ENCODE measurements at places on chromosomes 2 and 18.

- no peak for DNase-seq
Observed at GRCh38 chr2:100125626-100126025, 16.8 kb downstream of the AFF3 start.

DNA sequence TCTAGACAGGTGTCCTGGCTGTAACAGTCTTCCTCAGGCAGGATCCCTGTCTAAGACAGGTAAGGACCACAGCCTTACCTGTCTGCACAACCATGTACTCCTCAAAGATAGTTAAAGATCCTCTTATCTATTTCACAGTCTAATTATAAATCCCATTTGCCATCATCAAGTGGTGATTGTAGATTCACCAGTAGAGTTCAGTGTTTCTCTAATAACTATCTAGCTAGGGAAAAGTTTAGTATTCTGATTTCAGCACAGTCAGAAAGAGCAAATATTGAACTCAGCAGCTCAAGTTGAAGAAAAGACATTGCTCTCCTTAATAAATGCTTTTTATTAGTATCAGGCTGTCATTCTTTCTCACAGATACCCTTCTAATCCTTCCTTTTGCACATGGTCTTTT lies 1305.5 kb upstream of the NXPH2 start:
- DNase-seq: no peak

- DNase-seq: no peak
Observed at GRCh38 chr18:51235009-51235789, 37.7 kb upstream of the MEX3C start.

DNA sequence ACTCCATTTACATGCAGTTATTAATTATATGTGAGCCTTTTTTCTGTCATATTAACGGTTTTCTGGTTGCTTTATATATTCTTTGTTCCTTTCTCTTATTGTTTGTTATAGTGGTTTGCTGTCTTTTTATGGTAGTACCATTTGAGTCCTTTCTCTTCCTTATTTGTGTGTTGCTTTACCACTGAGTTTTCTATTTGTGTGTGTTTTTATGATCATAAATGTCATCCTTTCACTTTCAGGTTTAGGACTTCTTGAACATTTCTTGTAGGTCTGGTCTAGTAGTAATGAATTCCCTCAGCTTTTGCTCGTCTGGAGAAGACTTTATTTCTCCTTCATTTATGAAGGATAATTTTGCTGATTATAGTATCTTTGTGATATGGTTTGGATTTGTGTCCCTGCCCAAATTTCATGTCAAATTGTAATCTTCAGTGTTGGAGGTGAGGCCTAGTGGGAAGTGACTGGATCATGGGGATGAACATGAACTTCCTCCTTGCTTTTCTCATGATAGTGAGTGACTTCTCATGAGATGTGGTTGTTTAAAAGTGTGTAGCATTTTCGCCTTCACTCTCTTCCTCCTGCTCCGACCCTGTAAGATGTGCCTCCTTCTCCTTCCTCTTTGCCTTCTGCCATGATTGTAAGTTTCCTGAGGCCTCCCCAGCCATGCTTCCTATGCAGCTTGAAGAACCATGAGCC lies 11.5 kb downstream of the GCC2 start:
- DNase-seq: no peak

DNA sequence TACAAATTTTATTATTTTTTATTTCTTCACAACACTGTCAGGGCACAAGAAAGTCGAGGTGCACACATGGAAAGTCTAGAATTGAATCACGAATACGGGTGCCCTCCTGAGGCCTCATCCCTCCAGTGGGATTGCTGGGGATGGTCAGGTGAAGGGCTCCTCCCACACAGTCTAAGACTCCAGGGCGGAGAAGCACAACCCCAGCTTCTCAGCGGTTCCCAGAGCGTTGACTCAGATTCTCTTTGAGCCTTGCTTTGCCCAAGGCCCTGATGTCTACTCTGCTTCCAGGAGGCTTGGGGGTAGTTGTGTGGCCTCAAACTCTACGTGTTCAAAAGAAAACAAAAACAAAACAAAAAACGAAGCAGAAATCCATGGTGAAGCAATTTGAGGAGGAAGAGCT lies 108.4 kb downstream of the LYPD6B start:
- no peak for DNase-seq

- no peak for DNase-seq
Observed at GRCh38 chr18:59954755-59955156, 55.0 kb downstream of the PMAIP1 start.

DNA sequence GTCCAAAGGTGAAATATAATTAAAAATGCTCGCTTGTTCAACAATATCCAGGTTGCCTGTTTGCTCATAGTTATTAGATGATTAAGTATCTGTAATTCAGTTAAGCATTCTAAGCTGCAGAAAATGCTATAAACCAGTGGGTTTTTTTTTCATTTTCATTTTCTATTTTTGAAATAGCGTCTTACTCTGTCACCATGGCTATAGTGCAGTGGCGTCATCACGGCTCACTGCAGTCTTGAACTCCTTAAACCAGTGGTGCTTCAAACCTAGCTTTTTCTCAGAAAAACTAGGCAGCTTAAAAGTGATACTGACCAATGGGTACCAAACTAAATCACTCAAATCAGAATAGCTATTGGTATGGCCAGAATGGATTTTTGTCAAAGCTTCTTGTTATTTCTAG lies 925.2 kb downstream of the TSN start:
- no peak for DNase-seq

DNA sequence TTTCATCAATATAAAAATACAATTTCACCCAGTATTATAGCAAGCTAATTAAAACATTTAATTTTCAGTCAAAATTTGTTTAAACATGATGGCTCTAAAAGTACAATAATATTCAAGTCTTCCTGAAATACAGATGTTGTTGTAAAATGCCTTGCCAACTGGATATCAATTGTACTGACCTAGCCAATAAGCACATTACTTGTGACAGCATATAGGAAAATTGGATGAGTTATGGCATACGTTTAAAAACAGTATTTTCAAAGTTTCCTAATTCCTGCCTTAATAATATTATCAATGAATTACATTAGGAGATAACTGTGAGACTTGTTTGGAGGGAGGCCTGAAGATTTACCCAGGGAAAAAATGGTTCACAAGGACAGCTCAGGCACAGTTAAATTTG lies 336.9 kb upstream of the CDH20 start:
- no peak for DNase-seq

DNA sequence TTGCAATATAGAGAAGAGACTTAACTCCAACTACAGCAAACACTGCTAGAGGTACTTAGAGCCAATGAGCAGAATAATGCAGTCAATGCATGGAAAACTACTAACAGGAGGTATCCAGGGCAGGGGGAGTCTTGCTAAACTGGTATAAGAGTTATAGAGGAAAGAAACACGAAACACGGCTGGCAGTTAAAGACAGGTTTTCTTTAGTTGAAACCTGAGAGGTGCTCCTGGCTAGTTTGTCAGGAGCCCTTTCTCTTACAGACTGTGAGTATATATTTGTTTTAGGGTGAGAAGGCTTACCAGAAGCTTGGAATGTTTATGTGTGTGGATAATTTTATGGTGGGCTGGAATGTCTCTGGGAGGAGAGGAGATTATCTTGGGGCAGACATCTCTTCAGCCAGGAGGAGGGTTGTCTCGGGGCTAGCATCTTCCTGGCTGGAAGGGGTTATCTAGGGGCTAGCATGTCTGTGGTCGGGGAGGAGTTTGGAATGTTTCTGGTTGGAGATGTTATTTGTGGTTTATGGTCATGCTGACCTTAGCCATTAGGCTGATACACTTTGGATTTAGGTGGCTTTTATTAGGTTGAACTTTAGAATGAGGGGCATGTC lies 1048.8 kb downstream of the DPP10 start:
- no peak for DNase-seq

- DNase-seq: no peak
Observed at GRCh38 chr2:27980242-27980641, 89.7 kb downstream of the BABAM2 start.

DNA sequence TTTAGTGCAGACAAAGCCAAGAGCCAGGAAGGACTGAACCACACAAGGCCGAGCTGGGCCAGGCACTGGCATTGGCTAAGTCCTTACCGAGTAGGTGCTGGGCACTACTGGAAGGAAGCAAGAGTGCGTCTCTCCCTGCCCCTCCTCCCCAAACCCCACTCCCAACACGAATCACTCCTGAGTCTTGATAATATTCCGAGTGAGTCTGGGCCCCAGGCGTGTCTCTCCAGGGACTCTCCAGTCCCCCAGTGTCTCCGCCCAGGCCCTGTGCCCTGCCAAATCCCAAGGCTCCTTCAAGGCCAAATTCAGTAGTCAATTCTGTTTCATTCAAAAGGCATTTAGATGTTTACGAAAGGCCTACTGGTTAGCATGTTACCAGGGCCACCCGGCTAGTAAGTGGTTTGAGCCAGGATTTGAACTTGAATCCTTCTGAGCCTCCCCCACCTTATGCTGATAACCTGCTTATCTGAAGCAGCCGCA lies 82.8 kb downstream of the GLI2 start:
- DNase-seq: no peak

- DNase-seq: no peak
Observed at GRCh38 chr2:221095356-221095755, 476.7 kb downstream of the EPHA4 start.

DNA sequence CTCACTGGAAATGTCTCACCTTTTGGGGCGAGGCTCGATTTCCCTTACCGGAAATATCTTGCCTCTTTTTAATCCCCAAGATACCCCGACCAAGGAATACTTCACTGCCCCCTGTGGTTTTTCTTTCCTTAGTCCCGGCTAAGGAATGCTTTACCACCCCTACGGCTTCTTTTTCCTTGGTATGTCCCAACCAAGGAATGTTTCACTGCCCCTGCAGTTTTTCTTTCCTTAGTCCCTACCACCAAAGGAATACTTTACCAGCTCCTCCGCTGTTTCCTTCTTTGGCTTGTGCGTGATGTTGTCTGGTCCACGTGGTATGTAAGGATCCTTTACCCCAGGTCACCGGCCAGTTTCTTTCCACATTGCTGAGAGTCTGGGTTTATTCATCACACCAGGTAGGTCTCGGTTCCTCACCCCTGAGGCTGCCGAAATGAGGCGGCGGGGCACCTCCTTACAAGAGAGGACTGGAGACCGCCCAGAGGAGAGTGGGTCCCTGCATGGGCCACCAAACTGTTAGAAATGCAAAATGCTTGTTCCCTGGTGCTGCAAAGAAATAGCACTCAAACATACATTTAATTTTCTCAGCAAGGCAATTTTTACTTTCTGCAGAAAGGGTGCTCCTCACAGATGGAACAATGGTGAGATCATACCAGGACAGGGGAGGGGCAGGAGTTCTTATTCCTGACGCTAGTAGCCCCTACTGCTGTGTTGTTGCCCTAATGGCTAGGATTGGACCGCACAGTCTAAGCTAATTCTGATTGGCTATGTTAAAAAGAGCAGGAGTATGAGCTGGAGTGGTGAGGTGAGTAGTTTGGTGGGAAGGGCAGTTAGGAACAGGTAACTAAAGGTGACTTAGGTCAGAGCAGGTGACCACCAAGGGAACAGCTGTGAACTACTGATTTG lies 33.4 kb upstream of the CLASP1 start:
- DNase-seq: no peak

- DNase-seq: no peak
Observed at GRCh38 chr2:120243211-120243610, 9.4 kb upstream of the RALB start.

DNA sequence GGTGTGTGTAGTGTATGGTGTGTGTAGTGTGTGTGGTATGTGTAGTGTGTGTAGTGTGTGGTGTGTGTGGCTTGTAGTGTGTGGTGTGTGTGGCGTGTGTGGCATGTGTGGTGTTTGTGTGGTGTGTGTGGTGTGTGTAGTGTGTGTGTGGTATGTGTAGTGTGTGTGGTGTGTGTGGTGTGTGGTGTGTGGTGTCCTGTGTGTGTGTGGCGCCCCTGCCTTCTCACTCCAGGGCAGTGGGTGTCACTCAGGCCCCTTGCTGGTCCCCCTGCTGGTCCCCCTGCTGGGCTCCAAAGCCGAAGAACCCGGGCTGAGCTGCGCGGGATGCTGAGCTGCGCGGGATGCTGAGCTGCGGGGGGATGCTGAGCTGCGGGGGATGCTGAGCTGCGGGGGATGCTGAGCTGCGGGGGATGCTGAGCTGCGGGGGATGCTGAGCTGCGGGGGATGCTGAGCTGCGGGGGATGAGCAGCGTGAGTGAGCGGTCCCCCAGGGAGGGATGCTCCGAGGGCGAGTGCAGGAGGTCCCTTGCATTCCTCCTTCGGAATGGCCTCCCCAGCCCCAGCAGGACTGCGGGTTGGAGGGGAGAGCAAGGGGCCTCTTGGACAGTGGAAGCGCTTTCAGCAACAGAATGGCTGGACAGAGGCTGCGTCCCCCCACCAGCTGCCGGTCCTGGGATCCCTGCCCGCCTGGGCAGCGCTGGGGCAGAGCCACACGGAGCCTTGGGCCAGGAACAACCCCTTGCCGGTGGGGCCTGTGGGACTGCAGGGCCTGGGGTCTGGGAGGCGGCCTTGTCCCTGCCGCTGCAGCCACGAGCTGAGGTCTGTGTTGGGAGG lies 3.4 kb upstream of the RTP5 start:
- no peak for DNase-seq

GRCh38 chr2:67057901-67058703 lies 339.0 kb upstream of the ETAA1 start:
- DNase-seq: no peak

- DNase-seq: peak; percentile 36
Observed at GRCh38 chr18:49521216-49521835, 34.3 kb upstream of the C18orf32 start.

GRCh38 chr2:127187831-127188230 lies 32.3 kb downstream of the CYP27C1 start:
- no peak for DNase-seq

- DNase-seq: no peak
Observed at GRCh38 chr2:4219571-4219970, 516.2 kb downstream of the DCDC2C start.

GRCh38 chr2:170113168-170113894 lies 64.6 kb upstream of the MYO3B start:
- DNase-seq: no peak

DNA sequence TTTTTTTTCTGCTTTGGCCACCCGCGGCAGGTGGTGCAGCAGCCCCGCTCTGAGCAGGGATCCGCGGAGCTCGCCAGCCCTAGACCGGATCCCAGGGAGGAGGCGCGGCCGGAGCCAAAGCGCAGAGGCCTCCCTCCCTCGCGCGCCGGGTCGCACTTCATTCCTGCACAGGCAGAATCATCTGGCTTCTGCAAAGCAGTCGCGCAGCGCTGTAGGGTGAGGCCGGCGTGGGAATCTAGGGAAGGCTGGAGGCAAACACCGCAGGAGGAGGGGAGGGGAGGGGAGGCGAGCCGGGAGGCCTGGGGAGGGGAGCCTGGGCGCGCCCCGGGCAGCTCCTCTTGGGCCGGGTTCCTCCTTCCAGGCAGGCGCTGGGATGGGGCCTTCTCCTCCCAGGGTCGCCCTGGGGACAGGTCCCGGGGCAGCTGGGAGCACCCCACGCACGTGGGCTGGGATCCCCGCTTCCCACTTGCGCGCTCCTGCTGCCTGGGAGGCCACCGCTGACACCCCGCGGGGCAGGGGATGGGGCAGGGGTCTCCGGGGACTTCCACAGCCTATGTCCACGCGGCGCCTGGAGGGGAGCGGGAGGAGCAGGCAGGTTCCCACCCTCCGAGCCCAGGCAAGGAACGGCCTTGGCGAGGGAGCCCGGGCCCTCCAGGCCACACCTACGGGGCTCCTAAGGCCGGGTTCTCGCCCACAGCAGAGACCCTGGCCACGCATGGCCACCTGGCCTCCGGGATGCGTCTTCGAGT lies 45.0 kb downstream of the MBP start:
- no peak for DNase-seq

GRCh38 chr2:64401529-64401880 lies 52.5 kb upstream of the LGALSL start:
- no peak for DNase-seq
